ENCODE measurements at places on chromosomes 1 and 21. TPM values are rescaled to one million over a fixed set of nuclear protein-coding genes. Genes with fewer than 3 reads are reported as not detected.

KLF17 gene
- not detected for total RNA-seq

RIMS3 gene
- total RNA-seq = 2.6 TPM

TRIM46 gene
- 0.51 TPM for total RNA-seq

NHLH1 gene
- total RNA-seq = not detected

DNALI1 gene
- 1.3 TPM for total RNA-seq

PCP4 gene
- not detected for total RNA-seq

LIN28A gene
- total RNA-seq = not detected

GLMP gene
- 84.3 TPM for total RNA-seq

AK2 gene
- 231 TPM for total RNA-seq

FALEC gene
- total RNA-seq = not detected
